ENCODE measurements at places on chromosomes 6 and 20.

DNA sequence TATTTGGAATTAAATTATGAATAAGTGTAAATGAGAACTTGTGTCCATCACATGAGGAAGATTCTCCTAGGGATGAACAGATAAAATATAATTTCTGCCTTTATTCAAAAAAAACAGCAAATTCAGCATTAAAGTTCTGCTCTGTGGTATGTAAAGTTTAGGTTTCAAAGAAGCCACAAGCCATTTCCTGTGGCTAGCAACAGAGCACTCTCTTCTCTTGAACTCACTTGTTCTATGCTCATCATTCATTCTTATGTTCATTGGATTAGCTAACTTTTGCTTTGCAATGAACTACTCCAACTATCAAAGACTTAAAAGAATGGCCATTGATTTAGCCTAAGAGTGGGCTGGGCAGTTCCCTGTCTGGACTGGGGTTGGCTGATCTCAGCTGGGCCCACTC, 20.8 kb upstream of the SNRPB2 start:
- DNase-seq: no peak

- no peak for DNase-seq
Measured at GRCh38 chr20:59664421-59664941, 60.1 kb downstream of the PHACTR3 start.

GRCh38 chr6:27100921-27101320, 146.6 kb upstream of the PRSS16 start:
- no peak for DNase-seq

DNA sequence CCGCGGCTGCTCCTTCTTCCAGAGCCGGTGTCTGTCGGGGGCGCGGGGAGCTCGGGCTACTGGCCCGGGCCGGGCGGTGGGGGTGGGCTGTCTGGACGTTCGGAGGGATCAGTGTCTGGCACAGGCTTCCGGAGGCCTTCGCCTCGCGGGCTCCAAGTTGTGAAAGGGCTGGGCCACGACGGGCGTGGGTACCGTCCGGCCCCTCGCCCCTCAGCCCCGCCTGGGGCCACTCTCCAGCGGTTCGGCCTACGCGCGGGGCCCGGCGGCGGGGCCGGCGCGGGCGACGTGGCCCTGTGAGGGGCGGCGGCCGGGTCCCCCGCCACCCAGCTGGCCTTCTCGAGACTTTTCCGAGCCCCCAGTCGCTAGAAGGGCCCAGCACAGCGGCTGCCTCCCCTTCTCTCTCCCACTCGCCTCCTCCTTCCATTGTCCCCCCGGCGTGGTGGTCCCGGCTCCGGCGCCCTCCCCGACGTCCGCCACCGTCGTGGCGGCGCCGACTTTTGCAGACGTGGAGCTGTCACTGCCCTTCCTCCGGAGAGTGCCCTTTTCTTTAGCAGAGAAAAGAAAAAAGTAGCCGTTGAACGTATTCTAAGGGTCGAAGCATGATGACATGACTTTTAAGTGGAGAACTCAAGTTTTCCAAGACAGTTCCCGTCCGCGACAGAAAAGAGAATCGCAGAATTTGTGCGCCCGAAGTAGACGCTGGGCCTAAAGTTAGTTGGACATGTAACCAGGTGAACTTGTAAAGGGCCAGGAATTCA, 571 bp downstream of the ITCH start:
- DNase-seq: no peak

- DNase-seq: no peak
Measured at GRCh38 chr6:80642452-80642851, 536.0 kb downstream of the BCKDHB start.

DNA sequence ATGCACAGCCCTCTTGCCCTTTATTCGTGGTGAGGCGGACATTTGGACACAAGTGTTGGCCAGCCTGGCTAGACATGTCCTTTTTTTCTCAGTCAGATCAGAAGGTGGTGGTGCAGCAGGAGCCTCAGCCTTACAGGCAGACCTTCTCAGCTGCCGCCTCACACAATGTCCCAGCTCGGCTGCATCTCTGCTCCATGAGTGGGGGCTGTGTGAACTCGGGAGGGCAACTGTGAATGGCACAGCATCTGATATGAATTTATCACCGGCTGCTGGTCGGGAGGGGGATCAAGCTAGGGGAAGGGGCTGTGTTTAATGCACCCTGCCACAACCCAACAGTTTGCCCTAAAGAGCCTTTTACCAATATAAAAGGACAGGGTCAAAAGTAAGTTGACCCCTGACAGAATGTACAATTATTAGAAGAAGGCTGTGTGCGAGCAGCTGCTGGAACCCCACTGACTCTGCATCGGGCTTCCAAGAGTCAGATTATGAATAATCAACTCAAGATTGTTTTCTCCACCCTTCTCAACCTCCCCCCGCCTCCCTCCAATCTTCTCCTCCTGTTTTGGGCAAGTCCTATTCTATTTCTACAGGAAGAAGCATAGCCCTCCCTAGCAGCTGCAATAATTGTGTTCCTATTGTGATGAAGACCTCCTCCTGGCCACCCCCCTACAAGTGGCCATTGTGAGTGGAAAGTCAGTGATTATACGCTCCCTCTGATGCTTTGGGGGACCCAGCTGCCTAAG, 245.2 kb downstream of the PKHD1 start:
- DNase-seq: no peak

- DNase-seq: no peak
Measured at GRCh38 chr6:157089258-157089657, 234.1 kb downstream of the TMEM242 start.

- DNase-seq: no peak
Measured at GRCh38 chr6:4883298-4883697, 107.1 kb downstream of the CDYL start.

GRCh38 chr6:131001111-131001736, 61.8 kb downstream of the EPB41L2 start:
- no peak for DNase-seq

DNA sequence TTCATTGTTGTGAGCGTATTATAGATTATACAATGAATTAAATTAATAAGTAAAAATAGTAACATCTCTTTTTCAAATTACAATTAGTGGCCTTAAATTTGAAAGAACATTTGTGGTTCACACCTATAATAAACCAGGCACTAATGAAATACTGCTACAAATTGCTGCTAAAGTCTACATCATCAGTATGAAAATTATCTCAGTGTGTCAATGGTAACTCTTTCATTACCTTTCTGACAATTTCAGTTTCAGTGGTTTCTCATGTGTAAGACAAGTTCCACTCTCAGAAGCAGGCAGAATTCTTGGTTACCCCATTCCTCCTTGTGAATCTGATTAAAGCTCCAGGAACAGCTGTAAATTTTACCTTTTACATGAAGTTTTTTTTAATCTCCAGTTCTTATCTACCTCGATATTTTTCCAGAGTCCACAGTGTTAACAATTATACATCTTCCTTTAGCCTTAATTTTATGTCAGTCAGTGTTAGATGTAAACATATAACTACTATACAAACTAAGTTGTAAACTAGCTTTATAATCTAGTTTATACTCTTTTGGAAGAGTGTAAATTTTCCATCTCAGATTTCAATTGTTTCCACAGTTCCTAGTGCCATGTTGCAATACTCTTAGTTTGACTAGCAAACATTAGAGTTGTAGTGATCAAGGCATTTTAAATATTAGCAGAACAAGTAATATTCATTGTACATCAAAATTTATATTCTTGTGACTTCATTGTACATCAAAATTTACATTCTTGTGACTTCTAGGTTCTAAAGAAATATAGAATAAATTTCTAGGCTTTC, 1038.4 kb downstream of the EPHA7 start:
- no peak for DNase-seq

DNA sequence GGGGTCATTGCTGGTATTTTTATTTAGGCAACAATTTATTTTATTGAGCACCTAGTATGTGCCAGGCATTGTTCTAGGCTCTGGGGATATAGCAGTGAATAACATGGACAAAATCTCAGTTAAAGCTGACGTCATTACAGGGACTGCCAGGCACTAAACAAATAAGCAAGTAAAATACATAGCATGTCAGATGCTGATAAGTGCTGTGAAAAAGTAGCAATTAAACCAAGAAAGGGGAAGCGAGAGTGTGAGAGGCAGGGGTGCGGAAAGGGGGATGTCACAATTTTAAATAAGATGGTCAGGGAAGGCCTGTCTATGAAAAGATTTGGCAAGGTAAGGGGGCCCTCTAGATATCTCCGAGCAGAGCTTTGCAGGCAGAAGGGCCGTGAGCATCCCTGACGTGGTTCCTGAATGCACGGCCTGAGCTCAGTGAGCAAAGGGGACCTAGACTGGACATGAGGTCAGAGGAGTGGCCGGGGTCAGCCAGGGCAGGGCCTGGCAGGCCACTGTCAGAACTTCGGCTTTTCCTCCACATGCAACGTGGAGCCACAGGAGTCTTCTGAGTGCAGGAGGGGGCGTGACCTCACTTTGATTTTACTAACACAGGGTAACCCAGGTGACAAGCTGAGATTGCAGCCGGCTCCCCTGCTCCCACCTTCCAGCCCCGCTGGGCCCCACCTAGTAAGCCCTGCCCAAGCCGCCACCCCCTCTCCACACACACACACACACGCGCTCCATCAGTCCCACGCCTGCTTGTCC, 24.2 kb upstream of the SIRPA start:
- no peak for DNase-seq

DNA sequence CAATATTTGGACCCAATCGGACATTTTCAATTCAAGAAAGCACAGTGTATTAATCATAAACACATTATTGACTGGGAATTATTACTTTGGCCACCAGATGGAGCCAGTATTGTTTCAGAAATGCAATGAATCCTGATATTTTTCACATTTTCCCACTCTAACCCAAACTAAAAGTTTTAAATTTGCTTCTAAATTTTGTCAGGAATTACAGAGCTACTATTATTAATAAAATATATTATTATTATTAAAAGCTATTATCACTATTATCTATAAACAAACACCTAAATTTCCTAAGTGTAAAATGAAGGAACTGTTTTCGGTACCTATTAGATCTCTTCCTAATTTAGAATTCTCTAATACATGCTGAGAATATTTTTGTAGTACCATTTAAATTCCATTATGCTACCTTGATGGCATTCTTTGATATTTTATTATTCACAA, 245.3 kb downstream of the OGFRL1 start:
- DNase-seq: no peak

GRCh38 chr20:13401596-13401995, 180.5 kb downstream of the ISM1 start:
- DNase-seq: no peak

GRCh38 chr6:35173427-35174087, 32.4 kb upstream of the TCP11 start:
- DNase-seq: no peak

DNA sequence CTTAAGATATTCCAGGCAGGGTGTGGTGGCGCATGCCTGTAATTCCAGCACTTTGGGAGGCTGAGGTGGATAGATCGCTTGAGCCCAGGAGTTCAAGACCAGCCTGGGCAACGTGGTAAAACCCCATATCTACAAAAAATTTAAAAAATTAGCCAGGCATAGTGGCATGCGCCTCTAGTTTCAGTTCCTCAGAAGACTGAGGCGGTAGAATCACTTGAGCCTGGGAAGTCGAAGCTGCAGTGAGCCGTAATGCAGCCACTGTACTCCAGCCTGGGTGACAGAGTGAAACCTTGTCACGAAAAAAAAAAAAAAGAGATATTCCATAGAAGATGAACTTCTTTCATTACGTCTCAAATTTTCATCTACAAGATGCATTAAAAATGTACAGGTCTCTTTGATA, 46.7 kb upstream of the ISM1 start:
- DNase-seq: no peak

- DNase-seq: no peak
Measured at GRCh38 chr20:48962976-48963771, 41.7 kb downstream of the ARFGEF2 start.

GRCh38 chr6:74222768-74223333, 526.8 kb downstream of the CD109 start:
- DNase-seq: no peak

DNA sequence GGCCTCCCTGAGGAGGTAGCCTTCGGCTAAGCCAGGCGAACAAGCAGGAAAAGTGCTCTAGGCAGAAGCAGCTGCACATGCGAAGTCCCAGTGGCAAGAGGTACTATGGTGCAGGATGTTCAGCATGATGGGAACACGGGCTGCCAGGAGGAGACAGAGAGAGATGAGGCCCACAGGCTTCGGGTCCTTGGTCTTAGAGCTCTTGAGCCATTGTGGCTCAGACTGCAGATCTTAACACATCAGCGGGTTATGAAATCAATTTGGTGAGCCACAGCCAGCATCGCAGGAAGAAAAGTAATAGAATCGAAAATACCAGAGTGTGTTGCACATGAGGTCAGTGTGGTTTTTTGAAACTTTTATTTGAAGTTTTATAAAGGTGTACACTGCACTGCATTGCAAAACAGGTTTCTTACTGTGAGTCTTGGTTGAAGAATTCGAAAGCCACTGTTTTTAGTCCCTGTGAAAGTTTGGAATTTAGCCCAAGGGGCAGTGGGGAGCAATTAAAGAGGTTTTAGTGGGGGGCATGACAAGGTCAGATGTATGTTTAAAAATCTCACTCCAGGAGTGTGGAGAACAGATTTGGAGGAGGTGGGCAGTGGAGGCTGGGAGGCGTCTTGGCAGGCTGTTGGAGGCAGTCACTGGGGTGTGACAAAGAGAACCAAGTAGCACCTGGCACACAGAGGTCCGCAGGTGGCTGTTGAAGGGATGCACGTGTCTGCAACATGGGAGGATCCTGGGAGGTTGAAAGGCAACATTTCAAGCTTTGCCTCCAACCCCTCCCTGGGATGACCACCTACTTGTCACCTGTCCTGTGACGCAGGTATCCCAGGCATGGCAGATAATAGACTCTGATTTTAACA, 69.3 kb downstream of the EYA2 start:
- no peak for DNase-seq

DNA sequence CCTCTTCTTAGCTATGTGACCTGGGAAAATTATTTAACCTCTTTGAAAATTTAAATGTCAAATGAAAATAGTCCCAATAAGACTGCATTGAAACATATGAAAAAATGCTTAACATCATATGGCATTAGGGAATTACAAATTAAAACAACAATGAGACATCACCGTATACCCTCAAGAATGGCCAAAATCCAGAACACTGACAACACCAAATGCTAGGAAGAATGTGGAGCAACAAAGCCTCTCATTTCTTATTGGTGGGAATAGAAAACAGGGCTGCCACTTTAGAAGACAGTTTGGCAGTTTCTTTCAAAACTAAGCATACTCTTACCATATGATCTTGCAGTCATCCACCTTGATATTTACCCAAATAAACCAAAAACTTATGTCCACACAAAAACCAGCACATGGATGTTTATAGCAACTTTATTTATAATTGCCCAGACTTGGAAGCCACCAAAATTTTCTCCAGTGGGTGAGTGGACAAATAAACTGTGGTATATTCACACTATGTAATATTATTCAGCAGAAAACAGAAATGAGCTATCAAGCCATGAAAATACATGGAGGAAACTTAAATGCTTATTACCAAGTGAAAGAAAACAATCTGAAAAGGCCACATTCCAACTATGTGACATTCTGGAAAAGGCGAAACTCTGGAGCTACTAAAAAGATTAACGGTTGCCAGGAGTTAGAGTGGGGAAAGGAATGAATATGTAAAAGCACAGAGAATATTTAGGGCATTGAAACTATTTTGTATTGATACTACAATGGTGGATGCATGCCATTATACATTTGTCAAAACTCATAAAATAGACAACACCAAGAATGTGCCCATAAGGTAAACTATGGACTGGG, 459.9 kb downstream of the GRIK2 start:
- no peak for DNase-seq

All from activated effector memory CD4-positive, alpha-beta T cell treated with Interleukin-2 at 50 U/mL for 16 hours (primary cell).